Mesendoderm (in vitro differentiated cells): ENCODE measurements at places on chromosomes 1 and 21.

- DNase-seq: no peak
Measured at GRCh38 chr1:76203127-76203526, 128.6 kb downstream of the ST6GALNAC3 start.

DNA sequence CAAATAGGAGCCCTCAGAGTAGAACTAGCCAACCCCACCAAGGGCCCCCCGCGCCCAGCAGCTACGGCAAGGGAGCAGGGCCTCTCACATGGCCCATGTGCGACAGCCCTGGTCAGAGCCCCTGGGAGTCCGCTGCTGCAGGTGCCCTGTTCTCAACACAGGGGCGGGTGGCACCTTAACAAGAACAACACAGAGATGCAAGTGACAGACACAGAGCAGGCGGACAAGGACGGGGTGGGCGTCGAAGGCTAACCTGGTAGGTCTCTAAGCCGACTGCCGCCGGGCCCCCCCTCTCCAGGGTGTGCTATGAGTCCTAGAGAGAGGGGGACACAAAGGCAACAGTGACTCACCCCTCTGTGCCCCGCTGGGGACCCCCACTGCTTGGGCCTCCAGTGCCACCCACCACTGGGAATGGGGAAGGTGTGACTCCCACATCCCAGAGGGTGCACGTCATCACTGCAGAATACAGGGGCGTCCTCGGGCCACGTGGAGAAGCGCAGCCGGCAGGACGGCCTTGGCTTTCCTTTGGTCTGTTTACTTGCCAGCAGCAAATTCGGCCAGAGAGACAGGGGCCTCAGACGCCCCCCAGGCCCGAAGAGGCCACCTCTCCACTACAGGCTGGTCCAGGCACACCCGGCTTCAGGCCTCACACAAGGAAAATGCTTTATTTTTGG, 44.8 kb downstream of the PRDM15 start:
- DNase-seq: no peak

DNA sequence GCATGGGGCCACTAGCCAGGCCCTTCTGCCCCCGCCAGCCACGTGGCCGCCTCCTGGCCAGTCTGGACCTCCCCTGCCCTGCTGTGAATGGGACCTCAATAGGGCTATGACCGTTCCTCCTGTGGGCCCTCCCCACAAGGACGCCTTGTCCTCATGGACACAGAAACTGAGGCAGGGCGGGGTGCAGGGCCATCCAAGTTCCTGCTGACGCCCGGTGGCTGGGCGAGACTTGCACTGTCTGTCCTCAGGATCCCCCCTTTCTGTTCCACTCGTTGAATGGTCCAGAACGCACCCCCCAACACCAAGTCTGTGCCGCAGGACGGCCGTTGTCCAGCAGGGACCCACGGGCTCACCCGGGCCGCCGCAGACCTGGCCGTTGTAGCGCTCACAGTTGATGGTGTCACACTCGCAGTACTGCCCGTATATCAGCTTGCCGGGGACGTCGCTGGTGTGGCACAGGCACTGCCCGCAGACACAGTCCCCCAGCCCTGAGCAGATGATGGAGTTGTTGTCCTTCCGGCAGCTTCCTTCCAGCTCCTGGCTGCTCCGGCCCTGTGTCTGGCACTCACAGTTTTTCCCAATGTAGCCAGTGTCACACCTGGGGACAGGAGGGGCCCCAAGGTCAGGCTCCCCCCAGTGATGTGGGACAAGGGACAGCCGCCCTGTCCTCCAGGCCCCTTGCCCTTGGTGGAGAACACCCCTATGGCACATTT, 16.3 kb upstream of the PTTG1IP start:
- no peak for DNase-seq

DNA sequence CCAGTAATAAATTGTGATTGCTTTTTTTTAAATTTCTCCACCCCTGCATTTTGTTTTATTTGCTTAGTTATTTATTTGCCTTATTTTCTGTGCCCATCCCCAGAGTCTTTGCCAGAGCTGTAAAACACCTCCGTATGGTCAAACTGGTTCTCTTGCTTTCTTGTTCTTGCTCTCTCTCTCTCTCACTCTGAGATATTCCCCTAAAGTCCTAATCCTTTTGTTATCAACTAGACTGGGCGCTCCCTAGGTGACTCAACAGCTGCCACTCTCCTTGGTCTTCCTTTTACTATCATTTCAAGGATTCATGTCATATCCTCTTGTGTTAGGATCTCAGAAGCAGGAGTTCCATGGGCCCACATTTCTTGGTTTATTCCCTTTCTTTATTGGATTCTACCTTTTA, 160.0 kb downstream of the PRDM2 start:
- no peak for DNase-seq

- DNase-seq: no peak
Measured at GRCh38 chr1:169914531-169914930, 20.8 kb upstream of the SCYL3 start.

GRCh38 chr1:7585216-7585907, 185.7 kb upstream of the VAMP3 start:
- no peak for DNase-seq

GRCh38 chr1:182391362-182392049, at the start of gene GLUL:
Gene GLUL (minus strand): TSS chr1:182391790. CDS start chr1:182388737, 3,053 bp downstream.
- peak; percentile 98 for DNase-seq

DNA sequence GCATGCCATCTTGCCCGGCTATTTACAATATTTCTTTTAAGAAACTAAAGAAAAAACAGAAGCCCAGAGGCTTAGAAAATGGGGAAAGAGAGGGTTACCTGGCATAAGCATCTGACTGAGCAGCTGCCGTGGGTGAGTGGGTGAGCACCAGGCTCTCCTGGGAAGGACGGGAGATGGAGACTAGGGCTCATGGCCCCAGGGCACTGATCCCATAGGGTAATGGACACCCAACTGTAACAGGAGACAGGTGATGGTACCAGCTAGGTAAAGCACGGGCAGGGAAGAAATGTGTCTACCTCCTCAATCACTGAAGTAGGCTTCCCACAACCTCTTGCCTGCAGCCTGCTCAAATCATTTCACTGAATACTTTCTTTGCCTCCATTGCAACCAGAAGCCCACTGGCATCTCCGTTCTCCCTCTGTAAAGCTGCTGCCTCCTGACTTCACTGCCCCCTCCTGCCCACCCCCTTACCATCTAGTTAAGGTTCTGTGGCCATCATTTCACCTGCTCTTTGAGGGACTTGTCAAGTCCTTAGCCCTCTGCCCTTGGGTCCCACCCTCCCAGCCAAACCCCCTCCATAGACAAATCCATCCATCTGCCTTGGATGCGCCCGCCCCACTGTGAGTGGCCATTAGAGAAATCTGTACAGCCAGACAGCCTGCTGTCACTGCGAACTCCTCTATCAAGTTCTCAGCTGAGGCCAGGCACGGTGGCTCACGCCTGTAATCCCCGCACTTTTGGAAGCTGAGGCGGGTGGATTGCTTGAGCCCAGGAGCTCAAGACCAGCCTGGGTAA, 6.2 kb downstream of the TMEM125 start:
- no peak for DNase-seq

- no peak for DNase-seq
Measured at GRCh38 chr1:31798433-31799195, 17.2 kb downstream of the SPOCD1 start.

DNA sequence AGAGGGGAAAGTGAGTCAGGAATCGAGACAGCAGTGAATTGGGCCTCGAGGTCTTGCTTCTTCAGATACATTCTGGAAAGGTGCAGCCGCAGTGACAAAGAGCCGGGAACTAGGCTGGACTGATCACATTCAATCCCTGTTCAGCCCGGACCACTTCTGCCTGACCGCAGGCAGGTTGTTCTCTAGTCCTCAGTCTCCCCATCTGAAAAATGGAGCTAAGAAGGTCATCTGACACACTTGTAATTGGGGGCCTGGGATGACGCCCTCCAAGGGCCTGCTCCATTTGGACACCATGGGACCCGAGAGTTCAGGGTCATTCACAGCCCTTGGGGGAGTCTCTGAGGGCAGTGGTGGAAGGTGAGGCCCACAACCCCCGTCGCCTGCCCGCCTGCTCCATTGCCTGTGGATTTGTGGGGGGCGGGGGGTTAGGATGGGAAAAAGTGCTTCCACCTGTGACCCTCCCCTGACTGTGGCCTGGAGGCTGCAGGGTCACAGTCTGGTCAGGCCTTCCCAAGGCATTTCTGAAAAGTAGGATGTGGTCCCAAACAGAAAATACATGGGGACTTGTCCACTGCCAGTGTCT, 87.9 kb upstream of the CSF3R start:
- no peak for DNase-seq

DNA sequence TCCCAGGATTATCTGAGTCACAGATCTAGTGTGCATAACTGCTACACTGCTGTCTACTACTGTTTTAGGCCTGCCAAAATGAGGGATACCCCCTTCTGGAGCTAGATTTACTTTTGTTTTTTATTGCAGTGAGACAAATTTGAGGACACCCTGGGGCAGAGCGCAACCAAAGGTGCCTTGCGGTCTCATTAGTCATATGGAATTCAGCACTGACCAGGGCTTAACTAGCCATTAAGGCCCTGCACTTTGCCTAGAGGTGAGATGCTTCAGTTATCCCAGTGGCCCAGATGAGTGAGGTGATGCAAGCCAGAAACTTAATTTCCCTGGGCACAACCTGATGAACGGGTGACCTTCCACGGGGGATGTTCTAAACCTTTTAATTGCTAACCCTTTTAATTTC, 998 bp upstream of the SPAG17 start:
- peak; percentile 21 for DNase-seq

DNA sequence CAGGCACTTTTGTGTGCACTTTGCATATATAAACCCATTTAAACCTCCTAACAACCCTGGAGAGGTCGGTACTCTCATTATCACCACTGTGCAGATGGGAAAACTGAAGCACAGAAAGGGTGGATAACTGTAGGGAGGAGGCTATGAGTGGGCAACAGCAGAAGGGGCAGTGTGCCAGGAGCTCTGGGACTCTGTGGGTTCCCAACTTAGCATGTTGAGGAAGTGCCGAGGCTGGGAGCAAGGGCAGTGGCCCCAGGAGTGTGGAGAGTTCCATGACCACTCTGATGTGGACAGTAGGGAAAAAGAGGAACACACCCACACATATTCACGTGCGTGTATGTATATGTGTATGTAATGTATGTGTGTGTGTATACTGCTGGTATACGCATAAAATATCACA, 25.7 kb upstream of the KCNC4 start:
- DNase-seq: no peak

DNA sequence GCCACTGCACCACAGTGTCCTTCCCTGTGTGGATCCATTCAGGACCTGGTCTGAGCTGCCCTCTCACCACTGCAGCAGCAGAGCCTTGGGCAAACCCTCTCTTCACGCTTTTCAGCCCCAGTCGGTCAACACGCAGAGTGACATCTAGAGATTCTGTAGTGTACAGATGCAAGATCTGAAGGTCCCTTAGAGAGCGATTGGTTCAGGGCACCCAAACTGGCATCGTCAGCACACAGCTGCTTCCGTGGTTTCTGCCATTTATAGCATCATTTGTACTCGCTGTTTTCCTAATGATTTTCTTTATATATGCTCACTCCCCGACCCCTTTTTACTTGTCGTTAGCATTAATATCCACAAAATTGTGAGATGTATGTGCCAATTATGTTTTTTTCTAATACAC, 1.5 kb upstream of the ASCL5 start:
- no peak for DNase-seq

- no peak for DNase-seq
Measured at GRCh38 chr1:64814427-64814826, 69.6 kb downstream of the RAVER2 start.

DNA sequence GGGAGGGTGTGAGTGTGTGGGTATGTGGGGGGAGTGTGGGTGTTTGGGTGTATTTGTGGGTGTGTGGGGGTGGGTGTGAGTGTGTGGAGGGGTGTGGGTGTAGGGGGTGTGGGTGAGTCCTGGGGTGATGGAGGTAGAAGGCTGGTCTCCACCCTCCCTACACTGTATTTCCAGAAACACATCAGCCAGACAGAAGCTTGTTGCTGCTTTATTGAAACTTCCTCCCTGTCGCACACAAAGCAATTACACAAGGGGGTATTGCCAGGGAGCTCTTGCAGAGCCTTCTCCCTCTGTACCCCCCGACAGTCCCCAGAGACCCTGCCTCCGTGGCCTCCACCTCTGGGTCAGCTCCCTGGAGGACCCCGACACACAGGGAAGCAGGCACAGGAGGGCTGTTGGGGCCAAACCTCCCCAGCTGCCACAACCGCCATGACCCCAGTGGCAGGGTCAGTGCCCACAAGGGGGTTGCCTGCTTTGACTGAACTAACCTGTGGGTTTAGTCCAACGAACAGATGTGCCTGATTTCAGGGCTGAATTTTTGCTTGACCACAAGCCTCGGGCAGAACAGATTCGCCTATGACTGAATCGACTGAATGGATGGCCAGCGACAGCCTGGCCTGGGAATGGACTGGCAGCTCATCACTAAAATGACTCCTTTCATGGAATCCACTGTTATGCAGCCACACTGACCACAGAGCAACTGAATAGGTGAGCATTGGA, 9.1 kb upstream of the MATN1 start:
- no peak for DNase-seq

DNA sequence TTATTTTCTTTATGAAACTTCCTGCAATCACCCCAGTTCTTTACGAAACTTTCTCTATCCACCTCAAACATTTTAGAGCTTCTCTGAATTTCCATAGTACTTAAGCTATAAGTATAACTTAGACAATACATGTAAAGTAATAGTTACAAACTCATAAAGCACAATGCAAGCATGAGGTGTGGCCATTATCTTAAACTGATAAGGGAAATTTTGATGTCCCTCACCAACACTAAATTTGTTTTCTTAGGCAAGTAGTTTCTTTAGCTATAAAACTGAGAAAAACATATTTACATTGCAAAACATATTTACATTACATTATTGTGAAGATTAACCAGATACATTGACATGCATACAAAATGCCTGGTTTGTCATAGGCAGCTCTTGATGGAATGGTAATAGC, 146.4 kb upstream of the ATP1B1 start:
- no peak for DNase-seq

DNA sequence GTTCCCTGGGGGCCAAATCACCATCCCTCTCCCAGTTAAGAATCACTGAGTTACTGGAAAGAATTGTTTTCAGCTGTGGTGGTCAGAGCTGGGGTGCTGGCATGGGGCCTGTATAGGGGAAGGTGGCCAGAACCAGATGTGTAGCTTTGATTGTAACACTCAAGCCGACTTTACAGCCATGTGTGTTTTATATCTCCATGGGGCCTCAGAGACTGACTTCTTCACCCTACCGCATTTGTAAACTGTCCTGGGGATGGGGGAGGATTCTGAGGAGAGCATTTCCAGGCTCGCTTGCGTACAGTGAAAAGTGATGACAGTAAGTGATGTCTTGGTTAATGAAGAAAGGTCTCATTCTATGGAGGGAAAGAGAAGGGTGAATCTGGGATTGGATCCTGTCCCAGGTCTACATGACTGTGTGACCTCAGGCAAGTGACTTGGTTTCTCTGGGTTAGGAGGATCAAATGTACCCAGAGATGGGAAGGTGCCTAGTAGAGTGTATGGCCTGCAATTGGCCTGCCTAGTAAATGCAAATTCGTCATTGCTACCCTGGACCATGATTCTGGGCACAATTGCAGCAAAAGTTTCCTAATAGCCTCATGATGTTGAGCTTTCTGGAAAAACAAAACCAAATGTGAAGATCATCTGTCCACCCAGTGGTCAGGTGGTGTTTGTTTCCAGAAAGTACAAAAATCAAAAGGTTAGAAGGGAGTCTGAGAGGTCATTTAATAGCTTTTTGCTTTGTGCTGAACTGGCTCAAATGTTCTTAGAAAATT, 49.7 kb upstream of the RCC2 start:
- DNase-seq: no peak

- peak; percentile 60 for DNase-seq
Measured at GRCh38 chr1:183472488-183473216, at the start of gene SMG7. Gene SMG7 (plus strand): TSS chr1:183472499. CDS start chr1:183472621, 122 bp downstream.

GRCh38 chr1:68328490-68328889, 96.2 kb upstream of the WLS start:
- DNase-seq: no peak

- DNase-seq: peak; percentile 79
Measured at GRCh38 chr1:197868751-197869489, 33.5 kb upstream of the C1orf53 start.
